Left renal pelvis (tissue), 4 donors: ENCODE measurements at places on chromosomes 7 and 10.

DNA sequence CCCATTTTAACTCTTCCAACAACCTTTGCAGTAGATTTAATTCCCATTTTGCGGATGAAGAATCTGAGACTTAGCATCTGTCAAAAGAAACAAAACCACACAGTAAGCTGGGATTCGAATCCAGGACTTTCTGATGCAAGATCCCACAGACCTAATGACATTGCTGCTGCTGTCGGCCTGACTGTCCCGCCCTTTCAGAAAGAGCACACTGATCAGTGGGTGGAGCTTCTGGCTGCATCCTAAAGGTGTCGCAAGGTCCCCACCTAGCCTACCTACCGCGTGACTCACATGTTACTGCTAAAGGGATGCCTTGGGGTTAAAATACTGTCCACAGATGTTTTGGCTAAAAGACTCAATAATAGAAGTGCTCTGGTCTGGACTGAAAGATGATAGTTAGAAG, 134.7 kb downstream of the EMX2 start:
- DNase-seq, result no peak

GRCh38 chr10:17349717-17350116, 104.7 kb downstream of the ST8SIA6 start:
- no peak for DNase-seq

DNA sequence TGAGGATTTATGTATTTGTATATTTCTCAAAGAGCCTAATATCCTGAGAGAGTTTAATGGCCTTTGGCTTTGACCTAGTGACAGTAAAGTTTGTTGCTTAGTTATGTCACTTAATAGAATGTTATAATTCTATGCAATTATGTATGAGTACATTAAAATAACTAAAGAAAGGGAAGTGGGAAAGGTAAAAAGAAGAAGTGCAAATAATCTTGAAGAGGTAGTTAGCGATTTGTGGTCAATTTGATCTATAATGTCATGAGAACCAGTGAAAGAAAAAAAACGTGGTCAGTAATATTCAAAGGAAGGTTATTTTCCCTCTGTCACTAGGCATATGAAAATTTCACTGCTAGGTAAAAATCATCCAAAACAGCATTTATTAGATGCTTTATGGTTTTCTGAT, 143.4 kb upstream of the LSM8 start:
- DNase-seq, result no peak

DNA sequence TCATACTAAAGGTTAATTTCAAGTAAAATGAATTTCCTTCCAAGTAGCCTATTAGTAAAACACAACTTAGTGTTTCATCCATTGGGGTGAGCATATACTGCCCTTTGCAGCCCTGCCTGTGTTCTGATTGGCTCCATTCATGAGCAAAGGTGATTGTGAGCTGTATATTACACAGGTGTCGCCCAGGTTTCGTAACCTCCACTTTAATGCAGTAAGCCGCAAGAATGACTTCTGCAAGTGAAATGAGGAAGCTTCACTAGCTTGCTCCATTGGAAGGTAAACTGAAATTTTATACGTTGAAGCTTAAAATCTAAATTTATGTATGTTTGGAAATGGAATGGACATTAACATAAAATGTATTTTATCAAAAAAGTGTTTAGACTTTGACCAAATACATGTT, 24.4 kb downstream of the MTURN start:
- no peak for DNase-seq

DNA sequence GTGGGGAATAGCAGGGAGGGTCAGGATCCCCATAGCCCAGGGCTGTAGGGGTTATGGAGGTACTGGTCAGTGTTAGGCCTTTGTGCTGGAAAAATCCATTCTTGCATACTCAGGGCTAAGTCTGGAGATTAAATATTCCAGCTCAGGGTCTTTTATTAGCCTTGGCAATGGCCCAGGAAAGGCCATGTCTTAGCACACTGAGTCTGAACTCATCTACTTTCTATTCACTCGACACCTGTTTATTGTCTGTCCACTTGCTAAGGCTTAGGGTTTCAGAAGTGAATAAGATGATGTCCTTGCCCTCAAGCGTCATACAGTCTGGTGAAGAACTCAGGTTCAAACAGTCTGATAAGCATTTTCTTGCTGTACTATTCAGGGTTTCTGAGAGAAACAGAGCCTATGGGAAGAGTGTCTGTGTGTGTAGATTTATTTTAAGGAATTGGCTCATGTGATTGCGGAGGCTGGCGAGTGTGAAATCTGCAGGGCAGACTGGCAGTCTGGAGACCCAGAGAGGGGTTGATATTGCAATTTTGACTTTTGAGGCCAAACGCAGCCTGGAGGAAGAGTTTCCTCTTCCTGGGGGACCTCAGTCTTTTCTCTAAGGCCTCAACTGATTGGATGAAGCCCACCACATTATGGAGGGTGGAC, 135.8 kb downstream of the RAMP3 start:
- DNase-seq, result no peak

DNA sequence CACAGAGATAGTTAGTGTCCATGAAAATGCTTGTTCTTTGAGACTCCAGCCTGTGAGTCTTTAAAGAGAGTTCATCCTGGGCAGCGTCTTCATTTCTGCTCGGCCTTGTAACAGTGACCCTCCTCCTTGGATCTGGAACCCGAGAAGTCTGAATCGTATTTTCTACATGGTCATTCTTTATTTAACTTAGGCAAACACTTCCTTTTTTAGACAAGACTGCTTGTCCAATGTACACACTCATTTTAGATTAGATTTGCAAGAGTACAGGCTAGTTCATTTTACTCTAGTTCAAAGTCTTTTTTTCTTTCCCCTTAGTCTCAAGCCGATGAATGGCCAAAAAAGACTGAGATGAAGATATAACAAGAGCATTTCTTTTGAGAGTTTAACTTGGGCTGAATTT, 133.5 kb downstream of the CHN2 start:
- no peak for DNase-seq

DNA sequence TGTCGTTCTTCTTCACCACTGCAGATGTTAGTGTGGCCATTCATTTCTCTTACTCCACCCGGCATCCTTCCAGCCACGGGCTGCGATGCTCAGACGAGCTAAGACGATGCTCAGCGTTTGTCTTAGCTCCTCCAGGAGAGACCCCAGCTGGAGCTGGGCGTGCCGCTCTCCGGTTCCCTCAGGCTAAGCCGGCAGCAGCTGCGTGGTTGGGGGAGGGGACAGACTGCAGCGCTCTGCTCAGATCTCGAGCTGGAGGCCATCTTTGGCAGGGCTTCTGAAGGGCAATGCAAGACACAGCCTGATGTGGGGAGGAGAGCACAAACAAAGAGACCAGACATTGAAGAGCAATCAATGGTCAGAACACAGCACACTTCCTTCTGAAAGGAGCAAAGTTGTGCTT, 4.8 kb downstream of the INA start:
- no peak for DNase-seq

- DNase-seq, result no peak
Measured at GRCh38 chr7:41885748-41886147, 182.9 kb upstream of the INHBA start.

DNA sequence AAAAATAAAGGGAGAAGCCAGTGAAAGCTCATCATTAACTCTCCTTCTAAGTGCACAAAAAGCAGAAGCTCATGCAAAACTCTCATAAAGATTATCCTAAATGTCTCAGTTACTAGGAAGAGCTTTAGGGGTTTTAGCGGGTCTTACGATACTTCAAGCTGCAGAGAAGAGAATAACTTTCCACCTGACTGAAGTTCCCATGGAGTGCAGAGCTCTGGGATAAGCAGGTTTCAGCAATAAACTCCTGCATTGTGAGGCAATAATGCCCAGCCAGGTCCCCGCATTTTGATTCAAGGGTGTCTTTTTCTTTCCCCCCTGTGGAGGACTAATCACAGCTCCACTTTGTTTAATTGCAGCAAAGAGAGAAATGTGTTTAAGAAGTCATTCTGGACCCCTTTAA, 241.9 kb upstream of the SP8 start:
- no peak for DNase-seq

- no peak for DNase-seq
Measured at GRCh38 chr10:124983321-124983720, 41.4 kb downstream of the ZRANB1 start.

GRCh38 chr7:155844526-155844925, 32.3 kb upstream of the SHH start:
- no peak for DNase-seq

GRCh38 chr10:131997366-131998049, 15.8 kb upstream of the BNIP3 start:
- DNase-seq, result no peak

- DNase-seq, result no peak
Measured at GRCh38 chr7:126780993-126781392, 471.7 kb downstream of the GRM8 start.

GRCh38 chr7:103947026-103947655, 42.3 kb downstream of the RELN start:
- DNase-seq, result no peak

- DNase-seq, result no peak
Measured at GRCh38 chr10:102613785-102614184, 30.5 kb upstream of the TRIM8 start.

GRCh38 chr7:106915873-106916272, 50.8 kb downstream of the PIK3CG start:
- DNase-seq, result no peak

GRCh38 chr7:157278791-157279724, 57.7 kb upstream of the DNAJB6 start:
- DNase-seq, result no peak

GRCh38 chr10:97336942-97337831, 2.7 kb upstream of the FRAT2 start:
- DNase-seq, result no peak

DNA sequence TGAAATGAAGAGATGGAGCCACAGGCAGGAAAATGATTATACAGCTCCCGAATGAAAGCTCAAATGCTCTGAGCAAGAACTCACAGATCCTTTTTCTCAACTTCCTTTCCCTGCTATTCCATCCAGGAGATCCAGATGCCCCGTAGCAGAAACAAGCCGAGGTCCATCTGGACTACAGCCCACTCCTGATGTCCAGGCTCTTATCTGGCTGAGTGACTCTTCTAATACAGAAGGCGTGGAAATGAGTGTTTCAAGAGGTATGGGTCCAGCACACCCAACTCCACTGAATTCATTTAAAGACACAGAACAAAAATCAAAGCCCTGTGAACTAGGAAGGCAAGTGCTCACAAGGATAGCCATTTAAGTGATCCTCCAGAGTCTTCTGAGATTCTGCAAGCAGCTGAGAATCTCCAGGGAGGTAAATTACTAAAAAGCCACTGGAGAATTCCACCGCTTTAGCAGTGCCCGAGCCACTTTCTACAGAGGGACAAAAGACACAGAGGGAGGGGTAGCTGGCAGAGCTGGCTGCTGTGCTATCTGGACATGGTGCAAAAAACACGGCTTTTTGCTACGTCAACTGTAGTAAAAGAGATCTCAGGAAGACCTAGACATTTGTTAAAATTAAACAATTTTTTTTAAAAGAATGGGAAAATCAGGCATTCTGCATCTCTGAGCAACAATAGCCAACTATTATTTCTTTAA, 24.5 kb downstream of the FAM171A1 start:
- DNase-seq, result no peak

DNA sequence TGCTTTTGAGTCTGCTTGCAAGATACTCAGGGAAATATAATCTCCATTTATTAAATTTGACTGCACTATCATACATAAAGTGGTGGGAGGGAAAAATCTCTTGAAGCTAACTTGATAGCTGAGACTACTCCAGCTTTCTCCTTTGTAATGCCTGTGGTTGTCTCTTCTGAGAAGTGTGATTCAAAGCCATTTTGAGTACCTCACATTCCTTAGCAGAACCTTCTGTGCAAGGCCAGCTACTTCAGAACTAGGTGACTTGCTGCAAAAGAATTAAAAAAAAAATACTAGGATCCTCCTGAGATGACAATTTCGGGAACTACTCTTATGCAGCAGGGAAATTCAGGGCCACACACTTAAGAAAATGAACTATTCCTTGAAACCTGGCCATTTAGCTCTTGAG, 294.8 kb downstream of the MDFIC start:
- DNase-seq, result no peak

DNA sequence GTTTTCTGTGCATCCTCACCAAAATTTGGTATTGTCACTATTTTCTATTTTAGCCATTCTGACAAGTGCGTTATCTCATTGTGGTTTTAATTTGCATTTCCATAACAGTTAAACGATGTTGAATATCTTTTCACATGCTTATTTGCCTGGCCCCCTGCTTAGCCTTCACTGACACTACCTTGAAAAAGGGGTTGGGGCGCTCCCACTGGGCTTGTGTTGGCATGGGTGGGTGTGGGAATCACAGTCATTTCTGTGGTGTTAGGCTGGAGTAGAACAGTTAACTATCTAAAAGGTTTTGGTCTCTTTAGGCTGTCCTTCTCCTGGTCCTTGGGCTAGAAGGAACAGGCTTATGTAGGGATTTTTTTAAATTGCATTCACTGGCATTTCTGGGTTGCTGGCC, 72.2 kb upstream of the TMEM140 start:
- DNase-seq, result no peak
